OCI-M1 (cell line): ENCODE measurements at places on chromosomes 2 and 18.

- DNase-seq: no peak
Measured at GRCh38 chr18:42549596-42549995, 565.9 kb downstream of the RIT2 start.

DNA sequence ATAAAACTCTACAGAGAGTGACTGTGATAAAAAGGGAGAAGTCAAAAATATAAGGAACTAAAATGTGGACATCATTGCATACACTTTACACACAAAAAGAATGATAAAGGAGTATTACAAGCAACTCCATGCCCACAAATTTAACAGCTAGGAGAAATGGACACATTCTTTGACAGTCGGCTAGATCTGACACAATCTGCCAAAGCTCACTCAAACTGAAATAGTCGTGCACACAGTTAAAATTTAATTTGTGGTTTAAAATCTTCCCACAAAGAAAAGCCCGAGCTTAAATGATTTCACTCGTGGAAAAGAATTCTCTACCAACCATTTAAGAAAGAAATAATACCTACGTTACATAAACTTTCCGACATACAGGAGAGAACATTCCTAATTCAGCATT is 132.4 kb downstream of the ZAP70 start:
- DNase-seq: peak; percentile 6

- DNase-seq: no peak
Measured at GRCh38 chr2:348361-348916, 60.5 kb upstream of the ALKAL2 start.

DNA sequence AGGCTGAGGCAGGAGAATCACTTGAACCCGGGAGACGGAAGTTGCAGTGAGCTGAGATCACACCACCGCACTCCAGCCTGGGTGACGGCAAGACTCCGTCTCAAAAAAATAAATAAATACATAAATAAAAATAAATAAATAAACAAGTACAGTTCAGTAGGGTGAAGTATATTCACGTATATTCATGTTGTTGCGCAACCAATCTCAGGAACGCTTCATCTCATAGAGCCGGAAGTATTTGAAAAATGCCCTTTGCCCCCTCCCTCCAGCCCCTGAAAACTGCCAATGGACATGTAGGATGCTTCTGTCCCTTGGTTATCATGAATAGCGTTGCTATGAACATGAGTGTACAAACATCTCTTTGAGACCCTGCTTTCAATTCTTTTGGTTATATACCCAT is 132.0 kb downstream of the DTNB start:
- no peak for DNase-seq

DNA sequence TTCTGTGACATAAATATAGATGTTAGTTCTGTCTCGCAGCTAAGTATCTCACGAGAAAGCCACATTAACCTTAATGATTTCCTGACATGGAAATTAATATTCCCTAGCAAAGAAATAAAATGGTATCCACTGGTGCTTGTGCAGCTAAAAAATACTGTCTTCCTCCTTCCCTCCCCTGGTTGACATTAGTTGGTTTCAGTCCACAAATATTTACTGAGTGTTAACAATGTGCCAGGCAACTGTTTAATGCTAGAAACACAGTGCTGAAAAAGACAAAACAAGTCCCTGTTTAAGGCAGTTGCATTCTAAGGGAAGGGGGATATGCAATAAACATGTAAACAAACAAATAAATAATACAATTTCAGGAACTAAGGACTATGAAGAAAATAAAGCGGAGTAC is 44.2 kb upstream of the VPS54 start:
- no peak for DNase-seq

- no peak for DNase-seq
Measured at GRCh38 chr18:10402871-10403559, 51.4 kb upstream of the APCDD1 start.

- DNase-seq: peak; percentile 46
Measured at GRCh38 chr2:56191617-56192016, 7.8 kb downstream of the CCDC85A start.

DNA sequence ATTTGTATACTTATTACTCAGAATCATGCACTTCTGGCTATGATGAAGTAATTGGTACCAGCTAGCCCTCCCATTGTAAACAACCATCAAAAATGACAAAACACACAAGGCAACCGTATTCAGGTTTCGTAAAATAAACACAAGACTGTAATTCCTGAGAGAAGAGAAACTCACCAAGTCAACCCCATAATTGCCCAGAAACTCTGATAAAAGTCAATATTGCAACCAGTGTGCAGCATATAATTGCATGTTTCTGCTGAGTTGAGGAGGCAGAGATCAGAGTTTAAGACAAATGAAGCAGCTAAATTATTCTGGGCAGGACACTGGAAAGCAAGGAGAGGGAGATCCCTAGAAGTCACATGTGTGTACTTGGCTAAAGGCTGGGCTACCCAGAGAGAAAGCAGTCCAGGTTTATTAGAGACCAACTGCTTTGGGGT is 90.3 kb downstream of the ROCK2 start:
- no peak for DNase-seq

- DNase-seq: no peak
Measured at GRCh38 chr2:135949451-135950234, 35.8 kb downstream of the DARS1 start.

DNA sequence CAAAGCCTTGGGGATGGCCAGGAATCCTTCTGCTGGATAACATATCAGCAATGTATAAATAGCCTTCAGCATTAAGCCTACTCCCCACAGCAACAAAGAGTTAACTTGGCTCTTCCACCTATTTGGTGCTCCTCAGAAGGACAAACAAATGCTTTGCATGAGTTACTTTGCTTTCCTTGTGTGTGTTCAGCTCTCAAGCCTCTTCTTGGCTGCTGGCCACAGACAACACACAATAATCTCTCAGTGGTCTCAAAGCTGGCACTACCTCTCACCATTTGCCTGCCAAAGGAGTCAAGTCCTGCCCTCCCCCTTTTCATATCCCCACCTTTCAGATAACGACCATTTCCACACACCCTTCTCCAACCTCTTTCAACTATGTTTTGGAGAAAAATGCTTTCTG is 17.5 kb downstream of the FTCDNL1 start:
- DNase-seq: no peak

- DNase-seq: no peak
Measured at GRCh38 chr2:238235331-238235732, 4.5 kb downstream of the HES6 start.

DNA sequence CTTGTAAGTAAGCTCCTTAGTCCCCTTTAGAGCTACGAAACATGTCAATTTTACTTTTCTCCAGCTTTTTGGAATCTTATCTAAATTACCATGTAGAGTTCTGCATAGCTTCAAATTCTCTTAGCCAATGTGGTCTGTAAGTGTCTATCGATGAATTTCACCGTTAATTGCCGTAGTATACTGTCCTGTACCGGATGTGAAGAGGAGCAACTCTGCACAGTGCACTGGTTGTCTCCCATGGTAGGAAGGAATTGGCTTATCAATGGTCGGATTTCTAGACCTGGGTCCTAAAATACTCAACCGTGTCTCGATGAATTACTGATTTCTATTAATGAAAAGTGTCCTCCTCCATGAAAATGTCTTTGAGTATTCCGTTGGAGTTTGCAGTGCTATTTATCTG is 1.9 kb downstream of the NOP58 start:
- DNase-seq: peak; percentile 43

DNA sequence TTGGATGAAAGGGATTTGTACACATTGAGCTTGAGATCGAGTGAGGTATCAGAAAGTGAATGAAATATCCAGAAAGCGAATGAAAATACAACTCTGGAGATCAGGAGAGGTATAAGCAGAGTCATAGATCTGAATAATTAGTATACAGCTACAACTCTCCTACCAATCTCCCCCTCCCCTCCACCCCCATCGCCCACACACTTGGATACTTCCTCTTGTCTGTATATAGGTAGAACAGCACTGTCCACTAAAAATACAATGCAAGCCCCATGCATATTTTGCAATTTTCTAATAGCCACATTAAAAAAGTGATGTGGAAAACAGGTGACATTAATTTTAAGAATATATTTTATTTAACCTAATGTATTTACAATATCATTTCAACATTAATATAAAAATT is 23.7 kb upstream of the WIPF1 start:
- no peak for DNase-seq

- DNase-seq: no peak
Measured at GRCh38 chr2:239903210-239903609, 121.9 kb downstream of the NDUFA10 start.

- DNase-seq: no peak
Measured at GRCh38 chr18:36284268-36284667, 13.2 kb upstream of the FHOD3 start.

DNA sequence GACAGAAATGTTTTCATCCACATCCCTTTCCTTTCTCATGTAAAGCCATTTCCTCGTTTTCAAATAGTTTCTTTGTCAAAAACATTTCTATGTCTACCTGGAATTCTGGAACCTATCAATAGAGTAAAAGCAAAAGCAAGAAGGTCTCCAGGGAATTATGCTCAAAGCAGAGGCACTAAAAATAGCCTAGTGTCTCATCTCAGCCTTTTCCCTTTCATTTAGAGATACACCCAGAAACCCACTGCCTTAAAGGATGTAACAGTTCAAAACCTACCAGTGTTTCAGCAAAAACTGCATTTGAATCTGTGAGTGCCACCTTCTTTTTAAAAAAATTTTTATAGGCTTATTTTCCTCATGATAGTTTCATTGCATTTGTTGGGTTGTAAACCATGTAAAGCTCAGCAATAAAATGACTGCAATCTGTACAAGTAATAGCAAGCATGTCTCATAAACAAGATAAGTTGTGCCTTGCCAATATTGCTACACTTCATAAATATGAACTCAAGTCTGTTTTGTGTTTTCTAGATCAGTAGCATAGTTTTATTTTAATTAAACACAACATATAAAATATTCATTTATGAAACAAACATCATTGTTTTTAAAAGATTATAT is 927.3 kb upstream of the ACVR2A start:
- no peak for DNase-seq
